Stimulated activated CD4-positive, alpha-beta T cell treated with anti-CD3 and anti-CD28 coated beads, Interleukin-2, amount 100 ng/mL, for 48 hours (primary cell): ENCODE measurements at places on chromosomes 12 and 14.

DNA sequence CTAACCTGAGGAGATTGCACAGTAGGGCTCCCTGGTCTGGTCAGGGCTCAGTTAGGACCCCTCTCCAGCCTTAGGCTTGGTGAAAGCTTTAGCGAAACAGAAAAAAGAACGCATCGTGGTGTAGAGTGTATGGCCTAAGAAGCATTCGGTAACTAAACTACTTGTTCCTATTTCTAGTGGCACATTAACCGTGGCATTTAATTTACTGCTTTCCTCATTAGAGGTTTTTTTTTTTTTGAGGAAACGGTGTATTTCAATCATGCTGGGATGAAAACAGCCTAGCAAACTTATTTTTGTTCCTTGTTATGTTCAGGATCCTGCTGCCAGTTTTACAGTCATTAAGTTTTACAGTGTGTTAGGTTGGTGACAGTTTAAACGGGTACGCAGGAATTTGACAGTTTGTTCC is 518 bp upstream of the OSBPL8 start:
- no peak for DNase-seq

- DNase-seq = no peak
Observed at GRCh38 chr12:7142809-7143465, 12.8 kb downstream of the CLSTN3 start.

DNA sequence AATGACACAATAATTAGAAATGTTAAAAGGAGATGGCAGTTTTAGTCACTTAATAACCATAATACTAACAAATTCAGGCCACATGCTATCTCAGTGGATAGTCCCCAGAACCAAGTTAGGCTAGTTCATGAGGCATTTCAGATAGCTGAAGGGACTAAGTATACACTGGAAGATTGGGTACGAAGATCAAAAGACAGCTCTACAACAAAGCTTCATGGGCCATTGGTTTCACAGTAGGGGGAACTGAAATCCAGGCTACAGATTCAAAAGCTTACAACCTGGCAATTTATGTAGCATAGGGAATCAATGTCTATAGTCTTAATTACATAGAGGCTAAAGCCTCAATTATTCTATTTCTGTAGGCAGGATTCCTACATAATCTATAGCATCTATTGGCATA is 343.0 kb downstream of the RGS6 start:
- DNase-seq = no peak

DNA sequence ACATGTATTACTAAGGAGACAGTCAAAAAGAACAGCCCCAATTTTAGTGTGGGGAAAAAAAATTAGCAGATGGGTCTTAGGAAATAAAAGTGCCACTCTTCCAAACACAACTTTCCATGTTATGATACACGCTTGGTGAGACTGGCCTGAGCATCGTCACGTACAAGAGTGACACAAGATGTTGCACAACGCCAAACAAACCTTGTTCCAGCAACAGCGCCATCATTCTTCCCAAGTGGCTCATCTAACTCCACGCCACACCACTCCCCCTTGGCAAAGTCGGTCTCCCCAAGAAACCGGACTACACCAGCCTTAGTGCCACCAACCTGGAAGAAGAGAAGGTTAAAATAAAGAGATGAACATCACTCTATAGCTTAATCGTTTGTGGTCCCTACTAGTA is 58.7 kb downstream of the CLIP1 start:
- no peak for DNase-seq

- no peak for DNase-seq
Observed at GRCh38 chr12:115840159-115840558, 437.3 kb downstream of the MED13L start.

GRCh38 chr14:105337966-105338741 is 23.6 kb downstream of the PACS2 start:
- DNase-seq = no peak
